ENCODE measurements at places on chromosomes 7 and 10.

- DNase-seq, result no peak
Observed at GRCh38 chr10:56633876-56634452, 272.9 kb upstream of the ZWINT start.

DNA sequence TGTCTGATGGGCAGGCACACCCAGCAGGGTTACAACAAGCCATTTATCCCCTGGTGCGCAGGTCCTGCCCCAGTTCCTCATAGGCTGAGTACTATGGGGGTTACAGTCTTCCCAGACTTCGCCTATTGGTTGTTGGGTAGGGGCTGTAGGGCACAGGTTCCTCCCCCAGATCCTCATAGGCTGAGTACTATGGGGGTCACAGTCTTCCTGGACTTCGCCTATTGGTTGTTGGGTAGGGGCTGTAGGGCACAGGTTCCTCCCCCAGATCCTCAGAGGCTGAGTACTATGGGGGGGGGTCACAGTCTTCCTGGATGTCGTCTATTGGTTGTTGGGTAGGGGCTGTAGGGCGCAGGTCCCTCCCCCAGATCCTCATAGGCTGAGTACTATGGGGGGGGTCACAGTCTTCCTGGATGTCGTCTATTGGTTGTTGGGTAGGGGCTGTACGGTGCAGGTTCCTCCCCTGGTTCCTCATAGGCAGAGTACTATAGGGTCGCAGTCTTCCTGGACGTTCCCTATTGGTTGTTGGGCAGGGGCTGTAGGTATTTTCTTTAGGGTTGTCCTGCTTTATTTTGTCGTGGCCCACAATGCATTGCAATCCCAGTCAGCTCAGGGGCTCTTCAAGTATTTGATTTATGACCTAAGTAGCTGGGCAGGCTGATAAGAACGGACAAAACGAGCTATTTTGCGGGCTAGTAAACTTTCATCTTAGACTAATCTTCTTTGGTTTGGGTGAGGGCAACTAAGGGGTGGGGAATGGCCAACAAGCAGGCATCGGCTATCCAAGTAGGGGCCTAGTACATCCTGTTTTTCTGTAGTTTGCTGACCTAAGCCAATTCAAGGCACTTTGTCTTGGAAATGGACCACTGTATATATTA lies 3.4 kb downstream of the LRRC27 start:
- DNase-seq, result no peak

- DNase-seq, result no peak
Observed at GRCh38 chr10:71426058-71426605, 29.4 kb downstream of the CDH23 start.

DNA sequence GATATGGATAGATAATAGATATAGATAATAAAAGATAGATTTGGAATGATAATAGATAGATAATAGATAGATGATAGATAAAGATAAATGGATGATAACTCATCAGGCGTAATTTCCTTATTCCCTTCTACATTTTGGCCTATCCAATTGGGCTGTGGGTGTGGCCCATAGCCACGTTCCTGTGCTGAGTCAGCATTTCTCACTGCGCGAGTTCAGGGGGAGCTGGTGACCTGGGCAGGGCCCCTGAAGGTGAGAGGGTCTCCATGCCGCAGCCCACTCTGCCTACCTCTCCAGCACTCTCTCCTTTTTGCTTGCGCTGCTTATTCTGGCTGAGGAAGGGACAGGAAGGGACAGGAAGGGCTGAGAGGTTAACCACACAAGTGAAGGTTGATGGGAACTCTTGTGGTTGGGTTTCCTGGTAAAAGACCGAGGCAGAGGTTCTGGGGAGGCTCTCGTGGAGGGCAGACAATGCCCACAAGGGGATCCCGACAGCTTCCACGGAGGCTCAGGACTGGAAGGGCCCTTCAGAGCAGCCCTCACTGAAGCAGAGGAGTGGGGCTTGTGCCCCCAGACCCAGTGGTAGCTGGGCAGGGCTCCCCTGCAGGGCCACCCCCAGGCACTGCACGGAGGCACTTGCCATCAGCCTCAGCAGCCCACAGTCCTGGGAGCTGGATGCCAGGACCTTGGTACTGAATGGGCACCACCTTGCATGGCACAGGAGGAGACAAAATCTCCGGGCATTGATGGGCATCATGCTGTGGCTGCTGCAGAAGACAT lies 247.3 kb upstream of the PITRM1 start:
- DNase-seq, result no peak

GRCh38 chr10:68327889-68328786 lies 3.7 kb upstream of the HNRNPH3 start:
- no peak for DNase-seq

DNA sequence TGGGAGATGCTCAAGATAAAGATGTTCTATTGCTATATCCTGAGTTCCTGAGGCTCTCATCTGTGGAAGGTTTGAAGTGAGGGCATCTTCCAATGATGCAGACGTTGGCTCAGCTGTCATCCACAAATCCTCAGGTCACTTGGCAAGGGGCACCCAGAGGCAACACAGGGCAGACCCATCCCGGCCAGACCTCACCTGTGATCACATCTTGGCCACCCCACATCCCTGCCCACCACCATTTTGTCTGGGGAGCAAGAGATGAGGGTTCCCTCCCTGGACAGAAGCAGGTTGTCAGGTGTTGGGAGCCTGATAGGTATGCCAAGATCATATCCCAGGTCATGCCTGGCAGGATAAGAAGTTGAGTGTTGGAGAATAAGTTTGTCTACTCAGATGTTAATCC lies 918.2 kb upstream of the ZNF722 start:
- no peak for DNase-seq

- DNase-seq, result no peak
Observed at GRCh38 chr10:127612-128432, 7.4 kb upstream of the ZMYND11 start.

- DNase-seq, result no peak
Observed at GRCh38 chr10:69899727-69900595, 98.3 kb downstream of the COL13A1 start.

DNA sequence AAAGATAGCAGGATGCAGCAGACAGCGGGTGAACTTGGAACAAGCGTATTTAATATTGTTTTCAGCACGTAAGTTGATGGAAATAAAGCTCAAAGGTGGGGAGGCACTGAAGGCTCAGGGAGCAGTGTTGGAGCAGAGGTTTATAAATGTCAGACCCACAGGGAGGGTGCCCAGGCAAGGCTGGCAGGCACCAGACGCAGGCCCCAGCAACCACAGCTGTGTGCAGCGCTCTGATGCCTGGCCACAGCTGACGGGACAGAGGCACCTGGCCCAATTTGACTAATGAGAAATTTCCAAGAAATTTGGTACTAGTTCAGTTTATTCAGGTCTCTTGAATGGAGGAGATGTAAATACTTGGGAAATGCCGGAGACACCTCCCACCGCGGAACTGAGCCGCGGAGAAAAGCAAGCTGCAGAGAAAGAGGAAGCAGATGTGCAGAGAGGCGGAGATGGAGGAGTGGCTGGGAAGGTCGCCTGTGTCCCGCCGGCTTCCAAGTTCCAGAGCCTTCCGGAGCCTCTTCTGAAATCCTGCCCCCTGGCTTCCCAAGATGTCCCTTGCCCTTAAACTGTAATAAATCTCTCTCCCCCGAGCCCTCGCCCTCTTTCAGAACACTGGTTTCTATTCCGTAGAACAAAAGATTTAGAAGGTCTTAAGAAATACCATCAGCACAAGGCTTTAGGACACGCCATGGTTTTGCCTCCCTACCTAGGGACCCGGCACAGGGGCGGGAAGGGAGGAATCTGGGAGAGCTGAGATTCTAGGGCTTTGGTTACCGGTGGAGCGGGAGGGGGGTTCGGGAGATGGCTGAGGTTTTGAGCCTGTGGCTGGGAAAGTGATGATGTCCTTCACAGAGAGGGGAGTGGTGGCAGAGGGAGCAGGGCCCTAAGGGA lies 38.4 kb upstream of the PLXNA4 start:
- no peak for DNase-seq

DNA sequence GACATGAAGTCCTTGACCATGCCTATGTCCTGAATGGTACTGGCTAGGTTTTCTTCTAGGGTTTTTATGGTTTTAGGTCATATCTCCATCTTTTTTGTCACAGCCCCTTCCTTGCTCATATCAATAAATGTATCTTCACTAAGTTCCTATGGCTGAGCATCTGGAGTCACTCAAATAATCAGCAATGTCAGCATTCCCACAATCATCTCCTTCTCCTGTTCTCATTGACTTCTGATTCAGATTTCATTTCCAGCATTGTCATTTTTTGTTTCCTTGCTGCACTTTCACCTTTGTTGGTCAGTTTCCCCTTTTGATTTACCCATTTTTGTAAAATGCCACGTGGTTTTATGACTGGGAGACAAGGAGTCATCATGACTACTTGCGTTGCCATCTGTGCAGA lies 181.2 kb downstream of the BICC1 start:
- DNase-seq, result no peak

- DNase-seq, result no peak
Observed at GRCh38 chr7:12320241-12320986, 83.3 kb downstream of the VWDE start.

GRCh38 chr10:130362308-130362761 lies 226.1 kb downstream of the GLRX3 start:
- no peak for DNase-seq

DNA sequence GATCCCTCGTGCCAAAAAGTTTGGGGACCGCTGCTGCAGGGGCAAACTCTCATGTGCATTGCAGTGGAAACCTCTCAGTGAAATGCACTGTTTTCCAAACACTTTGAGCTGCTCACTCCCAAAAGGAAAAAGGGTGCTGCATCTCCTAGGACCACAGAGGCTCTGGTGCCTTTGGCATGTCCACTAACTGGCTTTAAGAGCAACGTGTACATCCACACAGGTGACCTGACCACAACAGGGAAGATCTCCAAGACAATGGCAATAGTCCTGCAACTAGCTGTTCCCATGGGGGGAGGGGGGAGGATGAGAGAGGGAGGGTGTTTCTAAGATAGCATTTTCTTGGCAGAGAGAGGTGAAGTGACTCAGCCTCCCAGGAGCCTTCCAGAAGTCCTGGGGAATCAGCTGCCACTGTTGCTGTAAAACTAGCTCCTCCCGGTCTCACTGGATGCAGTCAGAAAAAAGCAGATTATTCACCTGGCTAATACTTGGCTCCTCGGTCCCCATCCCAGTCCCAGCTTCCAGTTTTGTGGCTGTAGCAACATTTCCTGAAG lies 181.7 kb downstream of the HECW1 start:
- no peak for DNase-seq

GRCh38 chr7:64463636-64464375 lies 99.1 kb downstream of the ZNF680 start:
- no peak for DNase-seq

- no peak for DNase-seq
Observed at GRCh38 chr10:61901829-61902444, 438 bp downstream of the ARID5B start.

- no peak for DNase-seq
Observed at GRCh38 chr7:159249671-159250070, 105.0 kb upstream of the VIPR2 start.

DNA sequence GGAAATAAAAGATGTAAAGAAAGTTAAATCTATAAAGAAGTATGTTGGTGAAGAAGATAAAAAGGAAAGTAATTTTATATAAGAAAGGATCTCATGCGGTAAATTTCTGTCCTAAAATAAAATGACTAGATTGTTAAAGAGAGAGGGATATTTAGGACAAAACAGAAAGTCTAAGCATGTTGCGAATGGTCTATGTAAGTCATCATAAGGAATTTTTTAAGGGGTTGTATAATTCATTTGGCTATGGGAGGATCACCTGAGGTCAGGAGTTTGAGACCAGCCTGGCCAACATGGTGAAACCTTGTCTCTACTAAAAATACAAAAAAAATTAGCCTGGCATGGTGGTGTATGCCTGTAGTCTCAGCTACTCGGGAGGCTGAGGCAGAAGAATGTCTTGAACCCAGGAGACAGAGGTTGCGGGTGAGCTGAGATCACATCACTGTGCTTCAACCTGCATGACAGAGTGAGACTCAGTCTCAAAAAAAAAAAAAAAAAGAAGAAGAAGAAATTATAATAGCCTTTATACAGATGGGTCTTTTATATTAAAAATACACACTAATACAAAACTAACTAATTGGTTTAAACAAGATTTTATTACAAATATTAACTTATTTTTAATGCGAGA lies 294.3 kb downstream of the MAGI2 start:
- no peak for DNase-seq

DNA sequence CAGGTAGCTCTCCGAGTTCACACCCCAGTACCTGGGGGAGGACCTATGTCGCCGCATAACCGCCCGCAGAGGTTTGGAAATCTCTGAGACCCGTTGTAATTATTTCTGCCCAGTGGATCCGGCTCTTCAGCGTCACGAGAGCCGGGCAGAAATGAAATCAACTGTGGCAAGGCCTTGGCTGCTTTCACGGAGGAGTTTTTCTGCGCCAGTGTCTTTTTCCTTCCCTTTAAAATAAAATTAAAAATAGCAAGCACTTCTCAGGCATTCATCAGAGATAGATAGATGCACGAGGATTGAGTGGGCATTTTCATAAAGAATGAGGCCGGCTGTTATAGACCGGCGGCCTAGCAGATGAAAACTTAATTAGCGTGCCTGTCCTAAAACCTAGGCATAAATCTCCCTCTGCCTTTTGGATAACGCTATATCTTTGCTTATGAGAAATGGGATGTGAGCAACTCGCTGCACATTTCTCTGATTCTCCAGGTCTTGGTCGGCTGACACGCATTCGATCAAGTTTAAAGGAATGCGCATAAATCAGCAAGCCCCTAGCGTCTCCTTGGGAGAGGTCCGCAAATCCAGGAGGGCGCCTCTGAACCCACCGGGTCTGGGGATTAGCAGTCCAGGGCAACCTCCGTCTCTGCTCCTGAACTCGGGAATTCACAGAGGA lies 6.4 kb downstream of the HOXA13 start:
- DNase-seq, result no peak

Measured in activated CD8-positive, alpha-beta memory T cell treated with anti-CD3 and anti-CD28 coated beads for 1 hour (primary cell).